ENCODE measurements at places on chromosomes 5 and 9.

- no peak for DNase-seq
Measured at GRCh38 chr5:164470312-164470711, 964.9 kb downstream of the MAT2B start.

GRCh38 chr9:86732514-86733171 lies 214.7 kb downstream of the GAS1 start:
- no peak for DNase-seq

DNA sequence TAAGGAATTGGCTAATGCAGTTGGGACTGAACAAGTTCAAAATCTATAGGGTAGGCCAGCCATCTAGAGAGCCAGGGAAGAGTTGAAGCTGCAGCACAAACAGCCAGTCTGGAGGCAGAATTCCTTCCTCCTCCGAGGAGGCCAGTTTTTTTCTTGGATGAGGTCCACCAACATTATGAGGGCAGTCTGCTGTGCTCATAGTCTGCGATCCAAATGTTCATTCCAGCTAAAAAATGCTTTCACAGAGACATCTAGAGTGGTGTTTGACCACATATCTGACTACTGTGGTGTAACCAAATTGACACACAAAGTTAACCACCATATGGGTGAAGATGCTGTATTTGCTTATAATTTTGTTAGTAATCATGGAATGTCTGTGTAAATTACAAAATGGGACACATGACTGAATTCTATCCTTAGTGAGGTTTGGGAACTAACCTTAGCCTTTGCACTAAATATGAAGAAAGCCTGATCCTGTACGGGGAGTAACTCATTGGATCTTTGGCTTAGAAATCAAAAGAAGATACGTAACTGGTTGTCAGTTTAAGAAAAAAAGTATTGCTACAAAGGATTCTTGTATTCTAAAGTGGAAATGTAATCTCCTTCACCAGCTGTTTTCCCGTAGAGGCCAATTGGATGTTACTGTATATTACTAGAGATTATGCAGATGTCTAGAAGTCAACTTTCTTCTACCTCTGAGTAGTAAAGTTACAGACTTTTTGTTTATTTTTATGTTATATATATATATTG lies 70.6 kb downstream of the SPIN1 start:
- no peak for DNase-seq

GRCh38 chr5:108862211-108862610 lies 114.5 kb downstream of the FER start:
- no peak for DNase-seq

- no peak for DNase-seq
Measured at GRCh38 chr9:87195306-87195705, 248.0 kb upstream of the GAS1 start.

DNA sequence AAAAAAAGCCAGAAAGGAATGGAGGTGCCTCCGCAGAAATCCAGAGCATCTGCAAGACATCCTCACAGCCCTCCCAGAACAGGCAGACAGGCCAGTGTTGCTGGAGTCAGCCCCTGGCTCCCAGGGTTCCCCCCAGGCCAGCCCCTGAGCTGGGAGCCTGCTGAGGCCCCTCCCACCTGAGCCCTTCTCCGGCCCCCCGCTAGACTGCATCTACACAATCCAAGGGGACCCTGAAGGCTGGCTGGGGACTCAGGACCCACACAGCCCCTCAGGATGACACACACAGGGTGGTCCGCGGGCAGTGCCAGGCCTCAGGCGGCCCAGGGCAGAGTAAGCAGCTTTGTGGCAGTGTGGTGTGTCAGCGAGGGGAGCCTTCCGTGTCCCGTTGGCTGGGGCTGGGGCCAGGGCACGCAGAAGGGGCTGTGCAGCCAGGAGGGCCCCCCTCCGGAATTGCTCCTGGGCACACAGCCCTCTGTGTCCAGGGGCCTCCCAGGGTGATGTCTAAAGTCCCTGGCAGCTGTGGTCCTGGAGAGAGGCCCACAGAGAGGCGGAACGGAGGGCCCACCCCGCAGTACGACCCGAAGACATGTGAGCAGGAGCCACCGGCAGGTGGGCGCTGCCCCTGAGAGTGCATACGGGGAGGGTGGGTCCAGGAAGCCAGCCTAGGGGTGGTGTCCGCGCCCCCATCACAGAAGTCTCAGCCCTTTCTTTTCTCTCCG lies 2.9 kb downstream of the TMEM250 start:
- DNase-seq: no peak

DNA sequence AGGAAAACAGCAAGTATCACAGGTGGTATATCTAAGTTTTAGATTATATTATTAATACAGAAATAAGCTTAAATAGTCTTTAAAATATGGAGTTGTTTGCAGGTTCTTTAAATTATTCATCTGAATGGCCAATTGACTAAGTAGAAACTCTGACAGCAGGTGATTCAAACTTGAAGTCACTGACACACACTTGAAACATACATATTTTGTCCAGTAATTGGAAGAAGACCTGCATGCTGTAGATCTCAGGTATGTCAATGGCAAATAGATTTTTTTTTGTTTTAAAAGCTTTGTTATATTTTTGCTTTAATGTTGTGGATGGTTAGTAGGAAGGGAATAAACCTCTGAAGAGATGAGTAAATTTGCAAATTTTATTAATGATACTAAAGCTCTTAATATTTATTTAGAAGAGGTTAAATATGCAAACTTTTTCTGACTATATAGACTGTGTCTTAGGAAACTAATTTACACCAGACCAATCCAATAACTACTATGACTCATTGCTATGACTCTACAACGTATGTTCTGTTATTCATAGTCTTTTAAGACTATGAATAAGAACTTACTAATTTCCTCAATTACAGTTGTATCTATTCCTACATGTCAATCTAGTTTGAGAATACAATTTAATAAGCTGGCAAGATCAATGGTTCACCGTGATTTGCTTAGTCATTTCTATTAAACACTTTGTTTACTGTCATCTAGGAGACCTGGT lies 53.9 kb upstream of the RORB start:
- no peak for DNase-seq

- no peak for DNase-seq
Measured at GRCh38 chr9:25935188-25935587, 256.9 kb upstream of the TUSC1 start.

- no peak for DNase-seq
Measured at GRCh38 chr5:155313518-155313917, 300.0 kb downstream of the KIF4B start.

DNA sequence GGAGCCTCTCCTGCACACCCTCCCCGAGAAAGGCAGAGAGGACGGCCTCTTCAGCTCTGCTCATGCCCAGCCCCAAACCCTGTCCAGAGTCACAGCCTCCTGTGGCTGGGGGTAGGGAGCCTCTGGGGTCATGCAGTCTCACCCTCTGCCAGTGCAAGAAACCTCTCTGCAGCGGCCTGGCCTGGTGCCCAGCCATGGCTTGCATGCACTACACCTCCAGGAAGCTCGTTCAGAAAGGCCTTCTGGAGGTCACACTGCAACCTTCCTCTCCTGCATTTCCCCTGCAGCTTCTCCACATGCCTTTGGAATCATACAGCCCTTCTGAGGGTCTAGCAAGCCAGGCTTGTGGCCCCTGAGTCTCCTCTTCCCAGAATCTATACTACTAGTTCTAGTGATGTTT lies 17.9 kb downstream of the CSF1R start:
- DNase-seq: peak; percentile 54

DNA sequence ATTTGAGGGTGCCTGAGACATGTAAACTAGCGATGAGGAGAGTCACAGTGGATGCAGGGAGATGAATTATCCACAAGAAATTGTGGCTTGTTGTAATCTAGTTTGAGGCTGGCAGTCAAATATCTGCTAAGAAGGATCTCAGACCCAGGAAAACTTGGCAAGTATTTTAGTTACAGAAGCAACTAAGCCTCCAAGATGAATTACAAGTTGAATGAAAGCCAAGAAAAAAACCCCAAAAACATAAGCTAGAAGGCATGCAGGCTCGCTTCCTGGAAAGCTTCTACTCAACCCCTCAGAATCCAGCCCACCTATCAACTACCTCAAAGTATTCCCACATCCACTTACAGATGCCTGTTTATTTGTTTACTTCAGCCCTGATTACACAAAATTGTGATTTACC lies 696.9 kb downstream of the MAT2B start:
- no peak for DNase-seq

- DNase-seq: no peak
Measured at GRCh38 chr5:28408651-28409050, 1370.3 kb upstream of the CDH9 start.

DNA sequence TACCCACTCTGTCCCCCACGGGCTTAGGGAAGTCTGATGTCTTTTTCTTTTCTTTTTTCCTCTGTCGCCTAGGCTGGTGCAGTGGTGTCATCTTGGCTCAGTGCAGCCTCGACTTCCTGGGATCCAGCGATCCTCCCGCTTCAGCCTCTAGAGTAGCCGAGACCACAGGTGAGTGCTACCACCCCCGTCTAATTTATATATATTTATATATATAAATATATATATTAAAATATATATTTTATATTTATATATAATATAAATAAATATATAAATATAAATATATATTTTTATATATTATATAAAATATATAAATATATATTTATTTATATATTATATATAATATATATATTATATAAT lies 3.3 kb upstream of the ANXA2R start:
- no peak for DNase-seq

DNA sequence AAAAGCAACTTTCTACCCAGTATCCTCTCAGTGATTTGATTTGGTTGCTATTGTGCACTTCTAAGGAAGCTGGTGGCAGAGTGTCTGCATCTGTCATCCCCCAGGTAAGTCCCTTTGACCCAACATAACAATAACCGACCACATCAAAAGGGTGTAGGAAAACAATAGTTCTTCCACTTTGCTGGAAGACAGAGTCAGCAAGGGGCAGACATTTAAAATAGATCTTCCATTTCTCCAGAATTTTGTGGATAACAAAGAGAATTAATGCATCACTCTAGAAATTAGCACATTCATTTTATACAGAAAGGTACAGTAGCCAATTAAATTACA lies 177.5 kb downstream of the EBF1 start:
- no peak for DNase-seq

DNA sequence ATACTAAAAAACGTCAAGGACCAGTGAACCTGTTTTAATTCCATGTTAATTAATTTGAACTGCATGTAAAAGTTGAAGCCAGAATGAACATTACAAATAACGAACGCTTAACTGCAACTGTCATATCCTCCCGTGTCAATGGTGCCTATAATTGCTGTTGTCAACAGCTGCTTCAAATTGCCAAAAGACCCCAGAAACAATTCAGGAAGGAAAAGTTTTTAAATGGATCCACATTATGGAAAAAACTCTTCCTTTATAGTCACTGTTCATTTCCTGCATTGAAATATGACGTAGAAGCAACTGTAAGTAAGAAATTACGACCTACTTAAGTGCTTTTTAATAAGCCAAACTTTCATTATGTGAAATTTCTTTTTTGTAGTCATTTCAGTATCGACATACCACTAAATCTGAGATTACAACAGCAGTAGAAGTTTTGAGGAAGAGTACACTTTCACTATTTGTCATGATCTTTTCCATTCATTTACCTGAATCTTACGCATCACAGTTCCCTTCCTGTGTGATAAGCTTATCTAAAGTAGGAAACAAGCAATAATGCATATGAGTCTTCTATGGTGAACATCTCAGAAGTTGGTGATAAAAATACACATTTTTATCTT lies 37.8 kb downstream of the MEF2C start:
- DNase-seq: no peak

DNA sequence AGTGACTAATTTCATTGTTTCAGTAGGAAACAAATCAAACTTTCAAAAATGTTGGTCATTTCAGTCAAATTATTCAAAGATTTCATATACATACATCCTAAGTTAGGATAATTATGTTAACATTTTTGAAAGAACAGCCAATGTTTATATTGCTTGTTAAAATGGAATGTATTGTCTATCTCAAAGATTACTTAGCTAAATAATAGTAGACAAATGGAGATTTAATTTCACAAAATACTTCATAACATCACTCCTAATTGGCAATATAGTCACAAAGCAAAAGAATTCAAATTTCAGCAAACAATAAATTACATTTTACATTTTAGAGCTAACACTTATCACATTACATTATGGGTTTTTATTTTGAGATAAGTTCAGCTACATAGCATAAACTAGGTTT lies 25.4 kb downstream of the STARD4 start:
- DNase-seq: no peak

GRCh38 chr9:129284607-129285291 lies 106.7 kb upstream of the IER5L start:
- DNase-seq: peak; percentile 48

- no peak for DNase-seq
Measured at GRCh38 chr9:126524353-126525077, 89.2 kb upstream of the LMX1B start.

GRCh38 chr9:96495341-96495740 lies 45.4 kb downstream of the HABP4 start:
- no peak for DNase-seq

GRCh38 chr5:58924306-58924705 lies 341.4 kb downstream of the RAB3C start:
- DNase-seq: no peak

- DNase-seq: no peak
Measured at GRCh38 chr5:180625791-180626660, 23.4 kb downstream of the FLT4 start.

GRCh38 chr5:100551183-100551582 lies 16.0 kb downstream of the FAM174A start:
- no peak for DNase-seq

- no peak for DNase-seq
Measured at GRCh38 chr9:112020680-112021596, 124.3 kb downstream of the UGCG start.

DNA sequence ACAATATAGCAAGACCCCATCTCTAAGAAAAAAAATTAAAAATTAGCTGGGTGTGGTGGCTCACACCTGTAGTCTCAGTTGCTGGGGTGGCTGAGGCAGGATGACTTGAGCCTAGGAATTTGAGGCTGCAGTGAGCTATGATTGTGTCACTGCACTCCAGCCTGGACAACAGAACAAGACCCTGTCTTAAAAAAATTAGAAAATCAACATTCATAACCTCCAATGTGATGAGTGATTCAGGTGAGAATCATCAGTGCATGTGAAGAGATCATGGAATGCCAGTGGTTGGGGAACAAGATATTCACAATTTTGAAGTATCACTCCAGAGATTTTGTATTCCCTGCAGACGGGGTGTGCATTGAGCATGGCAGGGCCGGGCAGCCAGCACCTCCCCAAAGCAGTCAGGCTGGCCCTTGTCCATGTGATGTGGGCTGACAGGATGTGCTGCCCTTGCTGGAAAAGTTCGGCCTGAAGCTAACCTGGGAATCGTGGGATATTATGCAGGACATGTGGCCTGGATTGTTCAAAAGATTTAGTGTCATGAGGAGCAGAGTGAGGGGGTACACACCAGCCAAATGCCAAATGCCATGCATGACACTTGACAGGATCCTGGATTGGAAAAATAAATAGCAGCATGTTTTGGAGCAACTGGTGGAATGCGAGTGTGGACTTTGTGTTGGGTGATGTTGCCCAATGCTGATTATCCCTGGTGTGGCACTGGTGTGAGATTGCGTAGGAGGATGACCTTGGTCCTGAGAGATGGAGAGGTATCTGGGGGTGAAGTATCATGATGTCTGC lies 189.0 kb downstream of the RGS3 start:
- DNase-seq: peak; percentile 21

All from activated effector memory CD4-positive, alpha-beta T cell treated with anti-CD3 and anti-CD28 coated beads, Interleukin-2, amount 50 U/mL, for 16 hours (primary cell).